Adipocyte (in vitro differentiated cells): ENCODE measurements at places on chromosomes 16 and 17.

GRCh38 chr17:10512856-10513255, 5.5 kb downstream of the MYH1 start:
- DNase-seq: no peak

DNA sequence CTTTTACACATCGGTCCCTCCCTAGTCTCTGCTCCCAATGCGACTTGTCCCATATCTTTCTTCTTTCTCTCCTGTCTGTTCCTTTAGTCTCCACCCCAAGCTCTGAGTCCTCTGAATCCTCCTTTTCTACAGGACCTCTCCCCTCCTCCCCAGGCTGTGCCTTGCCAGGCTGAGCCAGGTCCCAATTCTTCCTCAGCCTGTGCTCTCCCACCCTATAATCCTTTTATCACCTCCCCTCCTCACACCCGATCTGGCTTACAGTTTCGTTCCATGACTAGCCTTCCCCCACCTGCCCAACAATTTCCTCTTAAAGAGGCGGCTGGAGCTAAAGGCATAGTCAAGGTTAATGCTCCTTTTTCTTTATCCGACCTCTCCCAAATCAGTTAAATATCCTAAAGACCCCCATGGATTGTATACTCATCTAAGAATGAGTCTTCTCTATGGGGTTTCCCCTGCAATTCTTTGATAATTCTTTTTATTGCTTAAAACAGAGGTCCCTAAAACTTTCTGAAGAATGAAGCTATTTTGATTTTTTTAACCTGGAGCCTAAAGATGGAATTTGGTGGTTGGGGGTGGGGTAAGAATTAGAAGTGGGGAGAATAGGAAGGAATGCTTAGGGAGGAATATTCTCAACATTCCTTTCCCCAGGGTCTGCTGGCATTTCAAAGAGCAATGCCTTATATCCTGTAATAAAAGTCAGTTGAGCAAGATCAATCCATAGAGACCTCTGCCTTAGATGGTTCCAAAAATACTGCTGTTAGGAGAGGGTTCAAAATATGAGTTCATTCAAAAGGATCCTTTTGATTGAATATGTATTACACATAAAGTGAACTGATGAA, 102.8 kb downstream of the MYO1D start:
- DNase-seq: no peak

DNA sequence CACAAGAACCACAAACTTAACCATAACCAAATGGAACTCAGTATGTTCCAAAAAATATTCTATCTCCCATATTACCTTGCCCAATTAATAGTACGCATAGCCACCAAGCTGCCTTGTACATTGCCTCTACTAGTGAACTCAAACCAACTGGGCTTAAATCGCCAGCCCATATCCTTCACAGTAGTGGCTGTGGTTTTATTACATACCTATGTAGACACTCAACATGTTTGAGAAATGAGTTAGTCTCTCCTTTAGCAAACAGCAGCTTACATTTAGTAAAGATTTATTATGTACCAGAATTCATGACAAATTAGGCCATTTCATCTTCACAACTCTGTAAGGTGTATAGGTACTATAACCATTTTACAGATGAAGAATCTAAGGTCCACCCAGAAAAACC, 41.4 kb downstream of the GRB2 start:
- peak; percentile 80 for DNase-seq

DNA sequence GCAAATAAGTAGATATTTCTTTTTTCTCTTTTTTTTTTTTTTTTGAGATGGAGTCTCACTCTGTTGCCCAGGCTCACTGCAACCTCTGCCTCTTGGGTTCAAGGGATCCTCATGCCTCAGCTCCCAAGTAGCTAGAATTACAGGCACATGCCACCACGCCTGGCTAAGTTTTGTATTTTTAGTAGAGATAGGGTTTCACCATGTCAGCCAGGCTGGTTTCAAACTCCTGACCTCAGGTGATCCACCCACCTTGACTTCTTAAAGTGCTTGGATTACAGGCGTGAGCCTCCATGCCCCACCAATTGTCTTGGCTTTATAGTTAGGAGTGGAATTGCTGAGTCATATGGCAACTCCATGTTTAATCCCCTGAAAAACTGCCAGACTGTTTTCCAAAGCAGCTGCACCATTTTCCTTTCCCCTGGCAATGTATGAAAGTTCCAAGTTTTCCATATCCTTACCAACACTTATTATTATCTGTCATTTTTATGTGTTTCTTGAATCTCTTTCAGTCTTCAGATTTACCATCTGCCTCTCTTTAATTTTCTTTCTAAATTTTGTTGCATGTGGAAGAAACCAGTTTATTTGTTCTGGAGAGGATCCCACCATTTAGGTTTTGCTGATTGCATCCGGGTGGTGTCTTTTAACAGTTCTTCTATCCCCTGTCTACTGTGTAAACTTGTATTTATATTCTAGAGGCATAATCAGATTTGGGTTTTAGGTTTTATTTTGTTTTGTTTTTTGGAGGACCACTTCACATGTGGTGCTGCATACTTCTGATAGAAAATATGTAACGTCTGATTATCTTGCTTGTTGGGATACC, 9.9 kb upstream of the CES3 start:
- DNase-seq: no peak

- peak; percentile 83 for DNase-seq
Observed at GRCh38 chr16:70738083-70738977, 52.5 kb upstream of the MTSS2 start.

- DNase-seq: peak; percentile 49
Observed at GRCh38 chr16:30354423-30355143, 525 bp downstream of the CD2BP2 start.

- peak; percentile 28 for DNase-seq
Observed at GRCh38 chr16:48479955-48480354, 94.7 kb upstream of the SIAH1 start.

DNA sequence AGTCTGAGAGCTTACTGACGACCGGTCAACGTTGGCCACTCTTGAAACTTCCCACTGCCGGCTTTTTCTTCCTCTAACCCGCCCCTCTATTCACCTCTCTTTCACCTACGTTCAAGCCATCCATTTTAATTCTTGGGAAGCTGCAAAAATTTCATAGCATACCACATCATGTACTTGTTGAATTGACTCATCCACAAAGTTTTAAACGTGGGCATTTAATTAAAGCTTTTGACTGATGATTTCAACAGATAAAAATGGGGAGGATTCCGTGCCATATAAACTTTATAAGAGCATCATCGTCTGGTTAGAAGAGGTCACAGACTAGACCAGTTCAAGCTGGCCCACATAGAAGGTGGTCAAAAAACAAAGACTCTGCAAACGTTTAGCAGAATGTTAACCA, 22.5 kb downstream of the VPS53 start:
- DNase-seq: peak; percentile 58

DNA sequence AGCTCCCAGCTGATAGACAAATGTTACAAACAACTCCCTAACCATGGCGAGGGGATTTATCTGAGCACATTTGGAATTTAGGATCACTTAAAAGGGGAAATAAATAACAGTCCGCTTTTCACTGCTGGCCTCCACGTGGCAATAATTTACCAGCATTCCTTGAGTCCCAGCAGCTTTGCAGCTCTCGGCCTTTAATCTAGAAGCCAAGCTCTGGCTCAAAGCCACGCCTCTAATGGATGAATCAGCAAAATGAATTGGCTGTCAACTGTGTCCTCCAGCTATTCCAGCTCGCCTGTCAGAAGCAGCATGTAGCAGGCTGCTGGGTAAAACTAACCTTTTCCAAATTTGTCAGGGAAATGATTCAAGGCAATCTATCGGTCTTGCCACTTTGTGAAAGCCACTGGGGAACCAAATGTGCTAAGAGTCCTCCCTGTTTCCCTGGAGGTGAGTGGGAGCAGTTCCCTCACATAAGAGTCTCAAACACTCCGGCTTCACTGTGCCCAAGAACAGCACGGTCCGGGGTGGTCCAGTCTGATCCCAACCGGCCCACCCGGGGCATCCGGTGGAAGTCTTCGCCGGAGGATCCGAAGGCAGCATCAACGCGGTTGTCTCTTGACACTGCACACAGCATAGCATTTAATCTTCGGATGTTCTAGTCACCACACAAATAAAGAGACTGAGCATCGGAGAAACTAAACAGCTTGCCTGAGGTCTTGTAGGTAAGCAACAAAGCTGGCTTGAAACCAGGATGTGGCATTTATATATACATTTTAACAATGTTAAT, 143.3 kb downstream of the PARN start:
- DNase-seq: peak; percentile 95

- DNase-seq: no peak
Observed at GRCh38 chr17:58320570-58321323, 7.8 kb downstream of the TSPOAP1 start.

DNA sequence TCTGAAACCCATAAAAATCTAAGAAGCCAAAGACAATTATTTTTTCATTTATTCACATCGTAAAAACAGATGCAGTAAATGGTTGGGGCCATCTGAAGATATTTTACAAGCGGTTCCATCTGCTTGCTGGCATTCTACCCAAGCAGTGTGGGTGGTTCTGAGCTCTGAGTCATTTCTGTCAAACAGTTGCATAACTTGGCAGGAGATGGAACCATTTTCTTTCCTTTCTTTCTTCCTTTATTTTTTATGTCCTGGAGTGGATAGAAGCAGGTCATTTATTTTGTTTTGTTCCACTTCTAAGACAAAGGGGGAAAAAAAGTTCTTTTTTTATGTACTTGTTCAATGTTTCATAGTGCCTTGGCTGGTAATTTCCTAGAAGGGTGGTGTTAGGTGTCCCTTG, 1151.9 kb upstream of the GOT2 start:
- peak; percentile 25 for DNase-seq

- no peak for DNase-seq
Observed at GRCh38 chr17:82816358-82816757, 23.5 kb downstream of the ZNF750 start.

DNA sequence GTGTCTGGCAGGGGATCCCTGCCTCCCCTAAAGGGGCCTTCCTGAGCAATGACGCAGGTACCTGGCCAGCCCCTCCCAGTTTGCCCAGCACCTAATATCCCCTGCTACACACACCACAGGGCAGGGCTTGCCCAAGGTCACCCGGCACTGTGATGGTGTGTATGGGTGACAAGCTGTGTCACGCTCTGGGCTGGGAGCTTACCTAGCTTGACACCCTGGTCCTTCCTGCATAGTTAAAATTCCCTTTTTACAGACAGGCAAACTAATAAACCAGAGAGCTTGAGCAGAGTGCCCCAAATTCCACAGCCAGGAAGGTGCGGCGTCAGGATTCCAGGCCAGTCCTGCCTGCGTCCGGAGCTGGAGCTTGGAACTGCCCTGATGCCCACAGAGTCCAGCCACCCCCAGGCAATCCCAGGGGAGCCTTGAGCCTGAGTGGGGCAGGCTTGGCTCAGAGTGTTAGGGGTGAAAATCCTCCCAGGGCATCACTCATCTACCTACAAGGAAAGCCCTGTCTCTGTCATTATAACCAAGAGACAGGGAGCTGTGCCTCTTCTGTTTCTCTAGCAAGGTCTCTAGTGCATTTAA, 18.1 kb downstream of the MMP15 start:
- no peak for DNase-seq

GRCh38 chr17:59616253-59616920, 3.3 kb upstream of the CLTC start:
- DNase-seq: no peak

DNA sequence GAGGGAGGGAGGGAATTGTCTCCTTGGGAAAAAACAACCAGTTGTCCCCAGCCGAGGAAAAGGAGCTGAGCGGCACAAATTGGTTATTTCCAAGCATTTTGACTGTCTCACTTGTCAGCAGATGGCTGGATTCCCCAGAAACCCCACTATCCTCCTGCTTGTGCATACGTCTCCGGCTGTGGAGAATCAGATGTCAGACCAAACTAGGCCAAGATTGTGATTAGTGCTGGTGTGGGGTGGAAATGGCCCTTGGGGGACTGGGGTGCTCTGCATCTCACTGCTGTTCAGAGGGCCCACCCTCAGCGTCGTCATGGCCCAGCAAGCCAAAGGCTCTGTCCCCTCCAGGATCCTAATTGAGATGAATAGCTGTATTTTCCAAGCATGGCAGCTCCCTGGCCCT, 131.7 kb upstream of the HSBP1 start:
- no peak for DNase-seq

- no peak for DNase-seq
Observed at GRCh38 chr17:45403906-45404490, 28.7 kb downstream of the ARHGAP27 start.

GRCh38 chr17:44928950-44929720, 13.8 kb upstream of the GFAP start:
- DNase-seq: no peak

DNA sequence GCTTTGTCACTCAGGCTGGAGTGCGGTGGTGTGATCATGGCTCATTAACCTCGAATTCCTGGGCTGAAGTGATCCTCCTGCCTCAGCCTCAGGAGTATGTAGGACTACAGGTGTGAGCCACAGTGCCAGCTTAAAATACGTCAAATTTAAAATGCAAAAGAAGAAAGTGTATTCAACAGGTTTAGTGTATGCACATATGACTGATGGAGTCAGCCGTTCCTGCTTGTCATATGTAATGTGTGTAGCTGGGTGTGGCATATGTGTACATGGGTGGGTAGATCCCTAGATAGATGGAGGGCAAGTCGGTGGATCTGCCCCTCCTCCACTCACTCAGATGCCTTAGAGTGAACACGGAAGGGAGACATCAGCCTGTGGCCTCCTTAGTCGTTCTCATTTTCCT, 111.0 kb downstream of the RPTOR start:
- no peak for DNase-seq

- DNase-seq: no peak
Observed at GRCh38 chr16:27028591-27029110, 38.1 kb upstream of the C16orf82 start.

- peak; percentile 9 for DNase-seq
Observed at GRCh38 chr17:45896803-45897693, 2.7 kb downstream of the MAPT start.

GRCh38 chr17:44913676-44914075, 1.6 kb downstream of the GFAP start:
- no peak for DNase-seq
